ENCODE measurements at places on chromosomes 5 and 9.
A peak's percentile ranks its signal among the peaks of the same experiment; 100 is the strongest.

- no peak for DNase-seq
Observed at GRCh38 chr9:80485420-80486250, 913.9 kb downstream of the TLE4 start.

- DNase-seq = peak; percentile 99
Observed at GRCh38 chr9:112059145-112059965, 115.7 kb downstream of the SUSD1 start.

- DNase-seq = peak; percentile 97
Observed at GRCh38 chr5:163571744-163572143, 66.3 kb downstream of the MAT2B start.

- no peak for DNase-seq
Observed at GRCh38 chr9:4864234-4864661, 71.5 kb downstream of the RCL1 start.

DNA sequence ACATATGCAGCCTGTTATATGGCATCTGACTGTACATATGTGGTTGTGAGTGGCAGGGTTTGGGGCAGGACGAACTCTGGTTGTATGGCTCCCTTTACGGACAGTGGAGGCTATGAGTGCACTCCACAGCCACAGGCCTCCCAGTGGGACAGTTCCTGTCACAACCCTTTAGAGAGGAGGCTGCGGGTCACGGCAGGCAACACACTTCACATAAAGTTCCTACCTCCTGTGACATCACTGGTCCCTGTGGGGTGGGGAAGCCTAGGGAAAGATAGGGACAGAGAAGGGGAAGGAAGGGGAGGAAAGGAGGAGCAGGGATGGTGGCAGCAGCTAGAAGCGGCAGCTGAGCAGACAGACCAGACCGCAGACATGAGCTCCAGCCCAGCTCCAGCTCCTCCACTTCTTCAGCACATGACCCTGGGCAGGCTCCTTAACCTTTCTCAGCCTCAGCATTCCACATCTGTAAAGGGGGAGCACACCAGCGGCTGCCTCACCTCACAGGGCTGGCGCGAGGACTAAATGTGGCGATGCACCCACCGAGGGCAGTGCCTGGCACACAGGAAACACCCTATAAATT is 27.4 kb upstream of the CORO2A start:
- DNase-seq = no peak

- peak; percentile 66 for DNase-seq
Observed at GRCh38 chr5:38445374-38446028, 110.9 kb downstream of the LIFR start.

DNA sequence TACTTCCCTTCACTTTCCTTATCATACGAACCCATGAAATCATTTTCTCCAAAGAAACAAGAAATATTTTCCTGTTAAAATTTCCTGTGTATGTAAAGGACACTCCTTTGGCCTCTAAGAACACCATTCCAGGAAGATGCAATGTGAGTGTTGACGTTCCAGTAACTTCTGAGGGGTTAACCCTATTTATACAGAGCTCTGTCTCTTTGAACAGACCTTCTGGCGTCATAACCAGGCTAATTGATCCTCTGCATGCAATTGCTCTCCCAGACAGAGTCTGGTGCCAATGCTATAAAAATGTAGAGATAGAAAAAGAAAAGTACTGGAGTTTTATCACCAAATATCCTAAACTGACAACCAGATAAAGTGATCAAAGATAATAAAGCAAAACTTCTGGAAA is 218.5 kb downstream of the TLE1 start:
- no peak for DNase-seq

DNA sequence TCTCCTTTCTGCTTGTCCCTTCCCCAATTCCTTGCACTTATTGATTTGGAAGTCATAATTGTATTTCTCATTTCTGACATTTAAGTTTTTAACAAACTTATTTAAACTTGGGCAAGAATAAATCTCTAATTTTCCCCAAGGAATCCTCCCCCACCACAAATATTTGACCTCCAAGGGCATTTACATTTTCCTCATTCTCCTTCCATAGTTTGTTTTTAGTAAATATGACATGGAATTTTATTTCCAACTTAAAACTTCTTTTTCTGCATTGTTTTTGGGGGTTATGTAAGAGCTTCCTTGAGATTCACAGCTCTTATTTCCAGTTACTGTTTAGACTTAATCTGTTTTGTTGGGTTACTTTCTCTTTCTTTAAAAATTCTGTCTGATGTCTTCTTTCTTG is 64.9 kb downstream of the ZNF618 start:
- DNase-seq = no peak

DNA sequence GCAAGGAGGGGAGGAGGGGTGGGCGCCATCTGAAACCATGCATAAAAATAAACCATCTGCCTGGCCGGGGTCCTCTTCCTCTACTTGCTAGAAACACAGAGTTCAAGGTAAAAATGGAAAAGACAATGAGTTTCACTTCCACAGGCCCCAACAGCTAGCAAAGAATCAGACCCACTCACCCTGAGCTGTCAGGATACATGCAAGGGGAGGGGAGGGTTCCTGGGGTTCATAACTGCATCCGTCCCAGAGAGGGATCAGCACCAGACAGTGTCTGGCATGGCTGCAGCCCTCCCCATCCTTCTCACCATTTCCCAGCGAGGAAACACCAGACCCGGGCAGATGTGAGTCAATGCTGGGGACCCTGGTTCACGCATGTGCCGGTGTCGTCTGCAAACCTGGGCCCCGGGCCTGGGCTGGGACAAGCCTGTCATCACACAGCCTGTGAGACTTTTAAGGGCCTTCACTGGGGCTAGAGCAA is 55.4 kb downstream of the SEMA4D start:
- no peak for DNase-seq

DNA sequence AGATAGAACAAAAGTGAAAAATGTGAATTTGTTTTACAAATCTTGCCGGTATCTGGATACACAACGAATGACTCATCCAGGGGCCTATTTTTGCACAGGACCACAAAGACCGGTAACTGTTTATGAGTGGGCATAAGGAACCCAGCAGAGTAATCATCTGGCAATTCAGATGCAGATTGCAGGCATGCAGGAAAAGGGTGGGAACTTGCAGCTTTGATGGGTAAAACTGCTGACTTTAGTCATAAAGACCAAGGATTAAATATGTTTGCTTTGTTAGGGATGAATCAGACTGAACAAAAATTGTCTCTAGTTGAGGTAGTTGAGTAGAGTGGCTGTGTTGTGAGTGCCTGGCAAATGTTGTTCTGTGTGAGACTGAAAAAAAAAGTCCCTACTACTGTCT is 309.6 kb upstream of the CCNH start:
- DNase-seq = peak; percentile 19

DNA sequence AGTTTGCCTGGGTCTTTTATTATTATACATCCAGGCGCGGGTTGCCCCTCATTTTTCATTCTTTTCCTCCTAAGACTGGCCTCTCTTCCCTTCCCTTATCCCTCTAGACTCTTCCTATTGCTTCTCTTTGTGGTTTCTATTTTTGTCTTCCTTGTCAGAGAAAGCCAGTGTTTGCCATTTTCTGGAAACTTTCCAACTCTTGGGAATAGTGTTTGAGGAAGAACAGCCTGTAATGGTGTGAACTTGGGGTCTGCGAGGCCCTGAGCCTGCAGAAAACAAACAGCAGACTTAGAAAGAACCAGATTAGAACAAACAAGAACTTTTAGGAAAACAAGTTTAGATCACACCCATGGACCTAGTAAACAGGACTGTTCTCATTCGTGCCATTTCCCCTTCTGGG is 15.5 kb downstream of the PRKACG start:
- DNase-seq = no peak

- no peak for DNase-seq
Observed at GRCh38 chr5:10592601-10593000, 28.7 kb downstream of the ANKRD33B start.

DNA sequence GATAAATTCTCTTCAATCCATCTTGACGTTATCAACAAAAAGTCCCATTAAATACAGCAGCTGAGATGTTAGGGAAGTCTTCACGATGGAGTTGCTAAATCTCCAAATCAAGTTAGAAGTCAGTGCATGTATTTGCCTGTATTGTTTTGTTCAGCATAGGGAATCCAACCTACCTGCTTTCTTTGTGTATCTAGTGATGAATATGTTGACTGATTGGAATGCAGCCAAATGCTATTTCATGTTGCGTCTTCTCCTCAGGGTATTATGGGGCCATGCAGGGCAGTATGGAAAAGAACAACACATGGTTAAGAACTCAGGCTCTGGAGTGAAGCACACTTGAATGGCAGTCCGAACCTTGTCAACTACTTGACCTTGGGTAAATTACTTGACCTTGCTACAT is 529.5 kb upstream of the ZNF462 start:
- no peak for DNase-seq

DNA sequence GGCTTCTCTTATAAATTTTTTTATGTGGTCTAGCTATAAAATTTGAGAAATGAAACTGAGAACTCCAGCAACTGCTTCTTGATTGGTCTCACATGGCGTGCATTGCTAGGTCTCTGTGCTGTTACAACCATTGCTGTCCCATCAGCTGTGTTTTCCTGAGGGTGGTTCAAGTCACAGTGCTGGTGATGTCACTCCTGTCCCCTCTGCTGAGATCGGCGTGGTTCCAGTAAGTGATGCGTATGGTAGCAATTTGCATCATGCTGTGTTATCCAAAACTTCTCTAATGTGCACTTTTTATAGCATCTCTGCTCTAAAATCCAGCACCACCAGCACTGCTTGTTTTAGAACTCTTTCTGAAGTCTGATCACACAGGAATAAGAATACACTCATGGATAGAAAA is 112.6 kb upstream of the ZNF608 start:
- peak; percentile 20 for DNase-seq

GRCh38 chr9:21761309-21761901 is 41.0 kb upstream of the MTAP start:
- peak; percentile 15 for DNase-seq

DNA sequence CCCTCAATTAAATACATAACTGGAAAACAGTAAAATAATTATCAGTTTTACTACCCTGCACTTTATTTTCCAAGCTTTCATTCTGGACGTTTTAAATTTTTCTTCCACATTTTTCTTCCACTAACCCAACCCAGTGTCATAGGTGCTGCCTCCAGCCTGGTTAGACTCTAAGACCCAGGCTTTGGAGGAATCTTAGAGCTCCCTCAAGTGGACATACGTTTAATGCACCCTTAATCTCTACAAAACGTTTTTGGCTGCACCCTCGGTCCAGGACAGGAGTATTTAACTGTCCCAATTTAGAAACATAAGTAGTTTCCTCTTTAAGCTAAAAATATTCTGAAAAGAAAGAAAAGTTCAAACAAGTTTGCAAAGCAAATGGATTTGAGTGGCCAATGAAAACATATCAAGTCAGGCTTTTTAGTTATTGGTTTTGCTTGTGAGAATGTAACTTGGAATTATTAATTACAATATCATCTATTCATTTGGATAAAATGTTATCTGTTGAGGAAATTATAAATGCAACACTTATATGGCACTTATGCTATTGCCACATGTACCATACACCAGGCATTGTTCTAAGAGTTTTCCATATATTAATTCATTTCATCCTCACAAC is 38.9 kb downstream of the CDH6 start:
- peak; percentile 54 for DNase-seq

- DNase-seq = no peak
Observed at GRCh38 chr5:92969781-92970237, 611.2 kb downstream of the NR2F1-AS1 start.

DNA sequence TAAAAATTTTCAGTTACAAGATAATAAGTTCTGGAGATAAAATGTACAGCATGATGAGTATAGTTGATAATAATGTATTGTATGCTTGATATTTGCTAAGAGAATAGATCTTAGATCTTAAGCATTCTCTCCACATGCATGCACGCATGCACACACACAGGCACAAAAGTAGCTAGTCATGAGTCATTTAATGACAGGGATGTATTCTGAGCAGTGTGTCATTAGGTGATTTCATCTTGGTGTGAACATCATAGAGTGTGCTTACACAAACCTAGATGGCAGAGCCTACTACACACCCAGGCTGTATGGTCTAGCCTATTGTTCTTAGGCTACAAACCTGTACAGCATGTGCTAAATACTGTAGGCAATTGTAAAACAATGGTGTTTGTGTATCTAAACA is 124.2 kb downstream of the PTTG1 start:
- no peak for DNase-seq

DNA sequence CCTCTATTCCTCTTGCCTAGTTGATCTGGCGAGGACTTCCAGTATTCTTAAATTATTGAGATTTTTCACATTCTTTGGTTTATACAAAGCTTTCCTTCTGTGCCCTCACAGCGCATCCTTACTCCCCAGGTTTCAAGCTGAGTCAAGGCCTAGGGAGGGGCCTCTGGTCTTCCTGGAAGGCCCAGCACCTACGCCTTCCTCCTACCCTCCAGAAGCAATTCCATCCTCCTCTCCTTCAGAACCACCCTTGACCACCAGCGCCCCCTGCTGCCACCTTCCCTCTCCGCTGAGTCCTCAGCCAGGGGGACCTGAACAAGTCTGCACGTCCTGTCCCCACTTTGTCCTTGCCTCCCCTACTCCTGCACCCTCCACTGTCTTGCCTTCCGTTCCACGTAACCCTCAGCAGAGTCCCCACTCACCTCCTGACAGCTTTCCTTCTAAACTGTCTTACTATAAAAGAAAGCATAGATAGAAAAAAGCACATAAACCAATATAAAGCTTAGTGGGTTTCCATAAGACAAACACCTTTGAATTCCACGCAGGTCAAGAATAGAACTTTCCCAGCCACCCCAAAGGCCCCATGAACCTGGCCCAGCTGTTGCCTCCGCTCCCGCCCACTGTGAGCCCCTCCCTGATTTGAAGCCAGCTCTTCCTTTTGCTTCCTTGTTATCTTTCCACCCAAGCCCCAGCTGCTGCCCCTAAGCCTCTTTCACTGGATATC is 63.0 kb upstream of the CTSL start:
- peak; percentile 72 for DNase-seq

DNA sequence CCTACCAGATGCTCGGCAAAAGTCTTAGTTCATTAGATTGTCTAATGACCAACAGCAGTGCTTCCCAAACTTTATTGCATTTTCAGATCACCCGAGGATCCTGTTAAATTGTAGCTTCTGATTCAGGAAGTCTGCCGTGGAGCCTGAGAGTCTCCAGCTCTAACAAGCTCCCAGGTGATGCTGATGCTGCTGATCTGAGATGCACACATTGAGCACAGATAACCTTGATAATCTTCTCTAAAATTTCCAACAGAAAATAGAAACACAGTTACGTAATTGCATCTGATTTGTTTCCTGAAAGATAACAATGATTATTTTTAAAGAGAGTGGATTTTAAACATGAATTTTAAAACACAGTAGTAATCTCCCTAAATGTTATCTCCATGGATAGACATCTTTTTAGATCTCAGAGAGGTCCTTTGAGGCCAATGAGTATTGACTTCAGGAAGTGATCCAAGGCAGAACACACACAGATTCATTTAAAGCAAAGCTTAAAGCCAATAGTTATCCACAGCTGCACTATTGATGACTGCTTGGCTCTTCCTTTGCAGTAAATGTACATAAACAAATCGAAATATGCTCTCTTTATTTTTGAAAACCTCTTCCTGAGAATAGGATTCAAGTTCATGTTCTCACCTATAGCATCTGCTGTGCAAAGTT is 122.8 kb upstream of the TNPO1 start:
- no peak for DNase-seq
